ENCODE measurements at places on chromosomes 16 and 17.
A peak's percentile ranks its signal among the peaks of the same experiment; 100 is the strongest.

- DNase-seq = no peak
These were observed 25.8 kb upstream of the NAT9 start for GRCh38 chr17:74801896-74802295.

DNA sequence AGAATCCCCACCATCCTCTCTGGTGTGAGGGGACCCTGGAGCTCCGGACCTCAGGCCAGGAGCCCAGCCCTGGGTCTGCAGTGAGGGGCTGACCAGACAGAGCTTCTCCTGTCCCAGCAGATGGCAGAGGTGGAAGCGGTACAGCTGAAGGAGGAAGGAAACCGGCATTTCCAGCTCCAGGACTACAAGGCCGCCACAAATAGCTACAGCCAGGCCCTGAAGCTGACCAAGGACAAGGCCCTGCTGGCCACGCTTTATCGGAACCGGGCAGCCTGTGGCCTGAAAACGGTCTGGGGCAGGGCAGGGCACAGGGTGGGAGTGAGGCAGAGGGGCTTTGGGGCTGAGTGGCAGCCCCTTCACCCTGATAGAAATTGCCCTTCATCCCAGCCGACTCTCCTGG lies 527 bp downstream of the UNC45B start:
- DNase-seq = no peak

- no peak for DNase-seq
These were observed 119.7 kb upstream of the LHX1 start for GRCh38 chr17:36817483-36818048.

DNA sequence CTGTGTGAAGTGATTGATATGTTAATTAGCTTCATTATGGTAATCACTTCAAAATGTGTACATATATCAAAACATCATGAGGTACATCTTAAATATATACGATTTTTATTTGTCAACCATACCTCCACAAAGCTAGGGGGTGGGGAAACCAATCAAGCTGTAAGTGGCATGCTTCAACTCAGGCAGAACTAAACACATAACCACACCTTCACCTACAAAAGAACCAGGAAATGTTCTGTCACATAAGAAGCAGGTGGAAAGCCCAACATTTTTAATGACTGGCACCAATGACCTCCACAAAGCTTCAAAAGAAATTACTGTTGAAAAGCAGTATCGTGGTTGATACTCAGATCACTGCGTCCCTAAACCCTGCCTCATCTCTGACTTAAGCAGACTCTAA lies 867.7 kb upstream of the EEF2KMT start:
- DNase-seq = no peak

DNA sequence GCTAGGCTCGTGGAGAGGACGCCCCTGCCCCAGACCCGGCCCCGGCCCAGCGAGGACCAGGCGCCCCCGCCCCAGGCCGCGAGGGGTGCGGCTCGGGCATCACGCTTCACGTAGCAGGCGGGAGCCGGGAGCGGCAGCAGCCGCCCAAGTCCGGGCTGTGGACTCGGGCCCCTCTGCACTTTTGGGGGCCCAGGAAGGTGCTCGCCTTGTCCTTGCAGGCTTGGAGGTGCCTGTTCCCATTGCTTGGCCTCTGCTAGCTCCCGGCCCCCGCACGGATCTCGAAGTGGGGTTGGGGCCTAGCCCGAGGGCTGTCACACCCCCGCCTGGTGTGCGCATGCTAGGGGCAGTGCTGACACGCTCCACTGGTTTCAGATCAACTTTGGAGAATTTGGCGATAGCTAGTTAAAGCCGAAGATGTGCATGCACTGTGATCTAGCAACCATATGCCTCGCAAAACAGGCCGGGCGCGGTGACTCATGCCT lies 55.7 kb downstream of the WSB1 start:
- DNase-seq = no peak

DNA sequence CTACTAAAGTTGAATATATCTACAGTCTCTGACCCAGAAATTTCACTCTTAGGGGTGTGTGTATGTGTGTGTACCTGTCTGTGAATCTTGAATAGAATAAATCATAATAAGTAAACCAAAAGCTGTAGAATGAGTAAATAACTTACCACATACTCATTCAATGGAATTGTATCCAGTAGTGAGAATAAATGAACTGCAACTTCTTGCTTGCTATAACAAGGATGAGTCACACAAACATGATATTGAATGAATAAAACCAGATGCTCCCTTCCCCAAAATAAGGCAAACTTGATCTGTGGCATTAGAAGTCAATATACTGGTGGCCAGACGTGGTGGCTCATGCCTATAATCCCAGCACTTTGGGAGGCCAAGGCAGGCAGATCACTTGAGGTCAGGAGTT lies 259.8 kb upstream of the MON1B start:
- DNase-seq = no peak

- no peak for DNase-seq
These were observed 10.3 kb downstream of the MMP2 start for GRCh38 chr16:55489119-55489955.

DNA sequence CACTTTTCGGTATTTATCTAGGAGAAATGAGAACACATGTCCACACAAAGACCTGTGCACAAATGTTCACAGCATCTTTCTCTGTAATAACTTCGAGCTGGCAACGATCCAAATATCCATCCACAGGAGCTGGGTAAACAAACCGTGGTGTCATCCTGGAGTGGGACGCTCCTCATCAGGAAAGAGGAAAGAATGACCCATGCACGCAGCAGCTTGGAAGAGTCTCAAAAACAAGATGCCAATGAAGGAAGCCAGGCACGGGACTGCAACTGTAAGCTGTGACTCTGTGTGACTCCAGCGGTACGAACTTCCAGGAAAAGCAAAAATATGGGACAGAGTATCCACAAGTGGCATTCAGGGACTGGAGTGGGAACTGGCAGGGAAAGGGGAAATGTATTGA lies 36.7 kb upstream of the CIBAR2 start:
- no peak for DNase-seq

- no peak for DNase-seq
These were observed 563.9 kb downstream of the TOX3 start for GRCh38 chr16:51982715-51983680.

DNA sequence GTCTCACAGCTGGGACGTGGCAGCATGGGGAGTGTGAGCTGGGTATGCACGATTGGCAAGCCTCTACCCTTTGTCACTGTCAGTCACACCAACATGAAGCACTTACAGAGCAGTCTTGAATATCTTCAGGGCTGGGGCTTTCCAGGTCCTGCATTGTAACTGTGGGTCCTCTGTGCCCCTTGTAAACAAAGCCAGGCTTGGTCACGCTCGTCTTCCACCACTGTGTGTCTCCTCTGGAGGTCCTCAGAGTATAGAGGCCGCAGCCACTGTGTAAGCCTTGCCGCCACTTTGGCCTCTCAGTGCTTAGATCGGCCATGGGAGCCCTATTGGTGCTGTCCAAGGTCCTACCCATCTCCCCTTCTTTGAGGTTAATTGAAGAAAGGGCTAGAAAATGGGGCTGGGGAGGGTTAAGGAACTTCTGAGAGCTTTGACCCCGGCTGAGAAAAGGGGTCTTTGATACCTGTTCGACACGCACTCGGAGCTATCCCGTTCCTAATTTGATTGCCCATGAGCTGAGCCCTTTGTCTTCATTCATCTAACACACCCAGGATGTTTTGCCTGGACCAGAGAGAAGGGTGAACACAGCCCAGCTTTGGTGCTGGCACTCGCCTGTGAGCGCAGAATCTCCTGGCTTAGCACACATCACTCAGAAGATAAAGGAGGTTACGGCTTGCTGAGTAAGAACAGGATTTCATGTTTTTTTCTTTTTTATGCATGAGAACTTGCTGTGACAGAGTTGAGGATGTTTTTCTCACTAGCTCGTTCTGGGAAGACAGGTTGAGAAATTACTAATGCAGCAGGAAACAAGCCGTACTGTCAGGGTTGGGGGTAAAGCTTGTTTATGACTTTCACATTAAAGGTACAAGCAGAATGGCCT lies 267.9 kb downstream of the CPPED1 start:
- no peak for DNase-seq

GRCh38 chr17:63480826-63481487 lies 4.1 kb downstream of the ACE start:
- DNase-seq = no peak

GRCh38 chr16:11783319-11784037 lies 13.6 kb downstream of the ZC3H7A start:
- DNase-seq = no peak

GRCh38 chr17:29593591-29594518 lies 923 bp downstream of the ANKRD13B start:
- DNase-seq = peak; percentile 66

DNA sequence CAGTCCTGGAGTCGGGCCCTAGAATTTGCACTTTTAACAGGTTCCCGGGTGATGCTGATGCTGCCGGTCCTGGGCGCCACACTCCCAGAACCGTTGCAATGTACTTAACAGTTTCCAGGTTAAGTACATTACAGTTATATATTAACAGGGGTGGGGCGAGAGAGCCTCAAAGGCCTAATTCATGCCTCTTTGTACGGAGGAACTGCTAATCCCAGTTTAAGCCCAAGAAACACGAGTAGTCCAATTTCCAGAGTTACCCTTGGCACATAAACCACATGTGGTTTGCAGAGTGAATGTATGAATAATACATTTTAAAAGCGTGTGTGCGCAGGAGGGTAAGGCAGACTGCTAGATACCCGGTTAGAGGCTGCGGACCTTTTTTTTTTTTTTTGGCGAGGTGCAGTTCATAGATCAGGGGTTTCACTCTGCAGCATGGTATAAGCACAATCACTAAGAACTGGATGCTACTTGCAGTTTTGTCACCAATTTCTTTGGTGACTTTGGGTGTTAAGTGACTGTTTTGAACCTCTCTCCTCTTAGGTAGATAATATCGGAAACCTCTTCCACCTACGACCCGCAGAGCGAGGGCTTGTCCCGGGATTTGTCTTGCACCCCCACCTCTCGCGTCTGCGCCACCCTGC lies 713 bp downstream of the COX11 start:
- DNase-seq = no peak

- DNase-seq = no peak
These were observed 22.6 kb downstream of the AKAP1 start for GRCh38 chr17:57107498-57108101.

GRCh38 chr17:63626551-63627180 lies 4.4 kb downstream of the MAP3K3 start:
- no peak for DNase-seq

DNA sequence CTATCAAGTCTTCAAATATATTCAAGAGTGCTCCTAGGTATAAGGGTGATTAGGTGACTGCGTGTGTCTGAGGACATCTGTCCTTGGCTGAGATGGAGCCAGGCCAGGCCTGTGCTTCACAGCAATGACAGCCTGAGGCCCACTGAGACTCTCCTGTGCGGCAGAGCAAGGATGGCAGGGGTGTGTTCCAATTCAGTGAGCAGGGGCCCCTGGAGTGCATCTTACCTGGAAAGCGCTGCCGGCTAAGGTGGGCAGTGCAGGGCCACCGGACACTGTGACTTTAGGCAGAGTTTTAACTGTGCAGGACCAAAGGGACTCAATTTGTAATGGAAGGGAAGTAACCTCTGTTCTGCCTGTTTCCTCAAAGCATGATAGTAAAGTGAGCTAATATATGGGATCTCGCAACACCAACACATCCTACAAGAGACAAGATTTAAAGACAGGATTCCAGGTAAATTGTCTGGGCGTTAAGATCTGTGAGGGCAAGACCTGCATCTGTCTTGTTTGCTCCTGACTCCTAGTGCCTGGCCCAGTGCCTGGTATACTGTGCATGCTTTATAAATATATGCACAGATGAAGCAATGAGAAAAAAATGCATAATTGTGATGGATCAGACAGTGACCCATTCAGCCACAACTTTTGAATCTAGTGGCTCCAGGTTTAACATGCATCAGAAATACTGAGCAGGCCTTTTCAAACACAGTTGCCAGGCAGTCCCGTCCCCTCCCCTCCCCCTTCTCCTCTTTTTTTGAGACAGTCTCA lies 86.7 kb downstream of the MRC2 start:
- no peak for DNase-seq

DNA sequence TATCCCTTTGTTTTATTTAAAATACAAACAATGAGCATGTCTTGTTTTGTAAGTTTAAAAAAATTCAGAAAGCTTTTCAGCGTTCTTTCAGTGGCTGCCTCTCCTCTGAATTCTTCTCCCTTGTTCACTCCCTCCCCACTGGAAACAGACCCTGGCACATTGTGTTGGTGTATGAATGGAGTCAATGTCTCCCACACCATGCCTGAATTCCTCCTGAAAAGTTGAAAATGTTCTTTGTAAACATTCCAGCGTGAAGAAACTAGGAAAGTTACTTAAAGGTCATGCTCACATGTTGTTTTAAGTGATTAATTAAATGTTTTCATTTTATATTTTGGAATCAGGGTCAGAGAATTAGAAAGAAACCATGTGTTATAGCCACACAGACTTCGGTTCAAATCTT lies 136.9 kb upstream of the DYNLRB2 start:
- DNase-seq = no peak

DNA sequence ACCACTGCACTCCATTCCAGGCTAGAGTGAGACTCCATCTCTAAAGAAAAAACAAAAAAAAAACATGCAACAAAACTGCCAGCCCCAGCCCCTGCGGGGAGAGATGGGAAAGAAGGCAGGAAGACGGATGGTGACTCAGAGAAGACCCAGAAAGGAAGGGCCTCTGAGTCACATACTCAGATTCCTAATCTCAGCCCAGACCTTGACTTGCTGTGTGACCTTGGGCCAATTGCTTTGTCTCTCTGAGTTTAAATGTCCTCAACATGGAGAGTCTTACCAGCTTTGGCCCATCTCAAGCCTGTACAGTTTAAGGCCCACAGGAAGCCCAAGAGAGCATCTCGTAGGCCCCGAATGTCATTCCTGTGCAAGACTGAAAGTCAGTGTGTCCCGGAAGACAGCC lies 86.5 kb upstream of the LHX1 start:
- DNase-seq = no peak

DNA sequence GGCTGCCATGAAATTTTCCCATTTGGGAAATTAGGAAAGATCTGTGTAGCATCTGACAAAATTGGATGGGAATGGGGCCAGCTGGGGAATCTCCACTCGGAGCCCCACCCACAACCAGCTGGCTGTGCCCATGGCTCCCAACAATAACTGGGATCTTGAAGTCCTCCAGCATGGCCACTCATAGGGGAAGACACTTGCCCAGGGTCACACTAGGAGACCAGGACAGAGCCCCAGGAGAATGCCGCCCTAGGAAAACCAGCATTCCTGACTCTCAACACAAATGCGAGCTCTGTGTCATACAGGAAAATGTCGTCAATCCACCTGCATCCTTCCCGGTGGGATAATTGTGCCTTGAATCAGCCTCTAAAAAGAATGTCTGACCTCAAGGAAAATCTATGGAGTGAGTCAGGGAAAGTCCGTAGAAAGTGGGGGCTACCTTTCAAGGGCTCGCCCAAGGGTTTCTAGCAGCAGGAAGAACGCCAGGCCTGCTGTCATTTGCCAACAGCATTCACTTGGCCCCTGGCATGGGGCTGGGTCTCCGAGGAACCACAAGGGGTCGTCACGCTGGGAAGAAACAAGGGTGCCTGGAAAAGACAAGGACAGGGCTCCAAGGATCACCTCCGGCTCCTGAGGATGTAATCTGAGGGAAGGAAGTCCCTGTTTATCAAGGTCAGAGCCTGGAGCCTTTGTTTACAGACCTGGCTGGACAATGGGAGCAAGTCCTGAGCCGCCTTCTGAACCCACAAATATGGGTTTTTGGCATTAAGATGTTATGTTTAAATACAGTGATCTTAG lies 15.9 kb downstream of the CDH5 start:
- DNase-seq = no peak

- DNase-seq = no peak
These were observed 32.3 kb downstream of the SNTB2 start for GRCh38 chr16:69219279-69219678.
